ENCODE measurements at places on chromosomes 3 and 15.

DNA sequence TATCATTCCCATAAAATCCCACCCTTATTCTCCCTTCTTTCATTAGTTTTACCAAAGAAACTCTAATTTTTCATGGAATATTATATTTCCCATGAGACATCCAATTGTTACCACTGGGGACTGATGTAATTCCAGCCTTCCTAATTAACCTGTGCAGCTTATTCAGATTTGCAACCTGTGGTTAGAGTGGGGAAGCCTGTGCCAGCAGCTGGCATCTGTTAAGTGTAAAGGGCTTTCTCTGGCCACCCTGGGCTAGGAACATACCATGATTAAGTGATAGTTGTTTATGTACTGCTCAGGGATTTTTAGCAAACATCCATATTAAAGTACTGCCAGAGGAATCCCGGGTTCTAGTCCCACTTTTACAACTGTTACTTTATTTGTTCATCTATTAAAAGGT, 78.2 kb downstream of the TPRG1 start:
- no peak for DNase-seq

- no peak for DNase-seq
Observed at GRCh38 chr15:55221090-55222011, 24.6 kb upstream of the RSL24D1 start.

GRCh38 chr3:160454995-160455394, 5.4 kb upstream of the TRIM59 start:
- no peak for DNase-seq

DNA sequence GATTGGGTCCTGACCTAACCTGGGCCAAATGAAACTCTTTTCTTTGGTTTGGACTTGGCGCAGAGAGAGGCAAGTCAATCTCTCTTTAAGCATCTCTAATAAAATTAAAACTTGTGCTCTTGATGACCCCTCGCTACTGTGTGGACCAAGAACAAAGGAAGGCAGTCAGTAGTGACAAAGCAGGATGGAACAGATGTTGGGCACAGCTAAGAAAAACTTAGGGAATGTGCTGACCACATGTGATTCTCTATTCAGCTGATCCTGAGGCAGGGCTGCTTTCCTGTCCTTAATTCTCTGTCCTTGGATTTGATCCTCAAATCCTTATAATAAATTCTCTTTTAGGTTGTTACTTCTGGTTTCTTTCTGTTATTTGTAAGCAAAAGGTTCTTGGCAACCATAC, 259.9 kb downstream of the ZIC1 start:
- DNase-seq, result no peak

DNA sequence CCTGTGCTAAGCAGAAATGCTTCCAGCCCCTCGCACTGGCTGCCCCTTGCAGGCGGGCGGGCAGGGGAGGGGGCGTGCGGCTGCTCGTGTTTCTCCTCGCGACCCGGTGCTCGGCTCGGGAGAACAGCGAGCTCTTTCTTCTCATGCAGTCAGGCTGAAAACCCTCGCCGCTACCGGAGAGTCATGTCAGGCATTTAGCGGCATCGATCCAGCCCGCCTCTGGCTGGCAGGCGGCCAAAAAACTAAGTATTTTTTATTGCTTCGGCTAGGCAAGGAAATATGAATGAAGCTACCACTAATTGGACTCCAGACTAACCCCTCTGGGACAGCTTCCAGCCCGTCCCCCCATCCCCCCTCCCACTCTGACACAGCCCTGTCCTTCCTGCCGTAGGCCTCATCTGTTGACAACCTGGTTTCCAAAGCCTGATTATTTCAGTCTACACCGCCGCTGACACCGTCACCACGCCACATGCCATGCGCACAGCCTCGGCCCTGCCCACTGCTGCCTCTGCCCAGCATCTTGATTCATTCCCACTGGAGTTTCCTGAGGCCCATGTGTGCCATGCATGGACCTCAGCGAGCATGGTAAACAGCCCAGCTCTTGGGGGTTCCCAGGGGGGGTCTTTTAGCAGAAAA, 35.3 kb downstream of the TLE3 start:
- no peak for DNase-seq

DNA sequence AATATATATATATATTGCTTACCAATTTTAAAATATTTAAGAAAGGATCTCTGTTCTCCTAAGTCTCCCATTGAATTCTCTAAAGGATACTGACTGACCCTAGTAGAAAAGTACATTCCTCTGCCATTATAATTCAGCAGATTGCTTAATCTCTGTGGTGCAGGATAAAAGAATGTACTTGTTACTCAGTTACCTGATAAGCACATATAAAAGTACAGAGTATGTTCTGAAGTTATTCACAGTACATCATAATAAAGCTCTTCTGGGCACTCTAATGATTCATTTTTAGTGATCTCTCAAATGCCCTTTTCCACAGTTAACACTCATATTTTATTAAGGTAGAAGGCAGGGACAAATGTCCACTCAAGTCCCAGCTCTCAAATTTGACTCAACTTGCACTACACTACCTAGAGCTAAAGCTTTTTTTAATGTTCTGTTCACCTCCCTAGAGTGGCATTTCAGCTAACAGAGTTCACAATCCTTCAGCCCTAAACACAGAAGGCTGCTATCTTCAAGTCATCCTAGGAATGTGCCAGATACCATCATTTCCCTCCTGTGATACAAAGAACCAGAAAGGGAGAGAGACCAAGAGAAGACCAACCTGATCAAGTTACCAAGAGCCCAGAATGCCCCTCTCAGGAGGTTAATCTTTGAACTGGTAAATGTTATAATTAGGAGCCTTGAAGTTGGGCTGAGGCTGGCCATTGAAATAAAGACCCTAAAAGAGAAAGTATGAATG, 53.3 kb downstream of the MEIS2 start:
- DNase-seq, result no peak

GRCh38 chr15:40157778-40158447, 3.0 kb upstream of the BUB1B start:
- no peak for DNase-seq

DNA sequence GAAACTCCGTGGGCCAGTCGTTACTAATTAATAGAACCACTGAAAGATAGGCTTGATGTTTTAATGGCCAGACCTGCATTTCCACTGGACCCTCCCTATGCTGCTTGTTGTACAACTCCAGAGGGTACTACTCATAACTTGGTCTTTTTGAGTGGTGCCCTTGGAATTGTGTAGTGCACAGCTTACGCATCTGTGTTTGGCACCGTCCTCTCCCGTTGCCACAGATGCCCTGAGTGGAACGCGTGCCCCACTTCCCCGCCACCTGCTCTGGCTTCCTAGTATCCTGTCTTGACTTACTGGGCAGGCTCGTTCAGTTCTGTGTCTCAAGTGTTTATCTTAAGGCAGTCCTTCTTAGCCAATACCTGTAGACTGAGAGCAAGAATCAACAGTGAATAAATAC, 78.7 kb downstream of the USP13 start:
- no peak for DNase-seq

DNA sequence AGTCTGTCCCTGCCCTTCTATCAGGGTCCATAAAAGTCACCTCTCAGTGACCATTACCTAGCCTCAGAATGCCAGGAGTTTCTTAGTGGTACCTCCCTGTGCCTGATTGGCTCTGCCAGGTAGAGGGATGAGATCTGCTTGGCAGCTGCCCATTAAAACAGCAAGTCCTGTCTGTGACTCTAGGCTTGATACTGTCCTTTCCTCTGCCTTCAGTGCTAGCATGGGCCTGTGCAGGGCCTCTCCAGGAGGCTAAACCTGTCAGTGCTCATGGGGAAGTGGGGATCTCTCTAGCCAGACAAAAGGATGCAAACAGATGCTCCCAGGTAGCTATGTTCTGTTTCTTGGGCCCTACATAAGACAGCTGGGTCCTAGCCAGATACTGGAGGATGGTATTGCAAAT, 10.0 kb upstream of the MANF start:
- DNase-seq, result no peak

GRCh38 chr3:59450946-59451763, 401.3 kb upstream of the CFAP20DC start:
- DNase-seq, result peak; percentile 24

- DNase-seq, result no peak
Observed at GRCh38 chr3:141123677-141124410, 72.7 kb downstream of the SPSB4 start.

GRCh38 chr15:68553314-68553993, 25.3 kb upstream of the CORO2B start:
- no peak for DNase-seq

DNA sequence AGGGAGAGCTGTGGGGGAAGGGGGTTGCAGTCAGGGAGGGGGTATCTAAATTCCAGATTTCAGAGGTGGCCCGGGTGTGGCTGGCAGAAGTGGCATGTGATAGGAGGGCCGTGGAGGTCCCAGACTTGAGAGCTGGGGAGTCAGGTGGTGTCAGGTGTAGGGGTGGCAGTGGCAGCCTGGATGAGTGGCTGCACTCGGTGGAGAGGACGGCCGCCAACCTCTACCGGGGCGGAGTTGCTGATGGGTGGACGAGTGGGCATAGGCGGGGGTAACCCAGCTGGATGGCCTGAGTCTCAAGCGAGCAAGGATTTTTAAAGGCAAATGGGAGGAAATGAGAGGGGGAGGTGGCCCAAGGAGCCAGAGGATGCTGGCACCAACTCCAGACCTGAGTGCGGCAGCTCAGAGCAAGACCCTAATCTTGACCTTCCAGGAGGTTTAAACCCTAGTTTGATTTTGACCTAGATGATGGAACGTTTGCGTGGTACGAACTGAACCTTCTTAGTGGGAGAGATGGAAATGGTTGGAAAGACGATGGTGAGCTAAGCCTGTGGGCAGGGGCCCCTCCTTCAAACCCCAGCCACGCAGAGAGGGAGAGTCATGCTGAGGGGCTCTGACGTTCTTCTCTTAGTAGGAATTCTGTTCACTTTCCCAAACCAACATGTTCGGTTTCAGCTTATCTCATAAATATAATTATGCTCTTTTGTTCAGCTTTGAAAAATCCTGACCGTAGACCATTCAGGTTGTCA, 8.0 kb downstream of the TRAK1 start:
- no peak for DNase-seq

- no peak for DNase-seq
Observed at GRCh38 chr3:102248981-102249705, 185.7 kb upstream of the ZPLD1 start.

DNA sequence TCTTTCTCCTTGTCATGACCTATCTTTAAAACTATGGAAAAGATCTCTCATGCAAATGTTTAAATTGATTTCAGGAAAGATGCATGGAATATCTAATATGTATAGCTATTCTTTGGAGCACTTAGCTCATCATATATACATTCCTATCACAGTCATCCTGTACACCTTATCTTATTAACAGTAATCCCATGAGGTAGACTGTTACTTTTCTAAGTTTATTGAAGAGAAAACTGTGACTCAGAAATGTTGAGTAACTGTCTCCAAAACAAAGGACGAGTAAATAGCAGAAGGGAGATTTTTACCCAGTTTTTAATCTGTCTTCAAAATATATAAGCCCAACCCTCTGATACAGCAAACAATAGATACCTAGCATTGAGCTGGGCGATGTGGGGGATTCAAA, 308.3 kb downstream of the GAP43 start:
- DNase-seq, result no peak

GRCh38 chr3:133532951-133533350, 40.5 kb upstream of the CDV3 start:
- DNase-seq, result no peak

- no peak for DNase-seq
Observed at GRCh38 chr3:138197058-138197457, 10.0 kb downstream of the ARMC8 start.

DNA sequence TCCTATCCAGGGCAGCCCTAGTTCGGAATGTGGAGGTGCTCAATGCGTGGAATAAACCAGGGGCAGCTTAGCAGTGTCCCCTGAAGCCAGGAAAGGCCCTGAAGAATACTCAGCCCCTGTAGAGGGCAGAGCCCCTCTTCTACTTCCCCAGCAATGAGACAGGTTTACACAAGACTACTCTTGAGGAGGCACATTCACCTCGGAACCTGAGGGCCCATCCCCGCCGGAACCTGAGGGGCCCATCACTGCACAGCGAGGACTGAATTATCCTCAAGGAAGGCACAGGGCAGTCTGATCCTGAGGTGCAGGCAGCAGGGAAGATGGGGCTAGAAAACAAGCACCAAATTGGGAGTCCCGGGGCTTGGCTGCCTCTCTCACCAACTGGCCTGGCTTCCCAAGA, 22.2 kb downstream of the CCDC13 start:
- DNase-seq, result no peak

DNA sequence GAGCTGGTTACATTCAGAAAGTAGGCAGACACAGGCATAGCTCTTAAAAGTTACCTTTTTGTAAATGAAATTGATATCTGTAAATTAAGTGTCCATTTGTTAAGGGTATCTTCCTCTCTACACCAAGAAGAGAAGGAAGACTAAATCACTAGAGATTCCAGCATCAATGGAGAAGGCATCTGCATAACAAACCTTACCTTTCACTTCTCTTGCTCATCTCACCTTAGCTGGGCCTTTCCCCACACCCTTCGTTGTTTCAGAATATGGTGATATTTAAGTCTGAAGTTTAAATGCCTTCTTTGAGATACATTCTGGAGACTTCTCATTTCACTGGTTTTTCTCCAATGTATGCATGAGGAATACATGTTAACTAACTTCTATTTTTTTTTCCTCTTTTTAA, 54.5 kb upstream of the TGFBR2 start:
- no peak for DNase-seq

DNA sequence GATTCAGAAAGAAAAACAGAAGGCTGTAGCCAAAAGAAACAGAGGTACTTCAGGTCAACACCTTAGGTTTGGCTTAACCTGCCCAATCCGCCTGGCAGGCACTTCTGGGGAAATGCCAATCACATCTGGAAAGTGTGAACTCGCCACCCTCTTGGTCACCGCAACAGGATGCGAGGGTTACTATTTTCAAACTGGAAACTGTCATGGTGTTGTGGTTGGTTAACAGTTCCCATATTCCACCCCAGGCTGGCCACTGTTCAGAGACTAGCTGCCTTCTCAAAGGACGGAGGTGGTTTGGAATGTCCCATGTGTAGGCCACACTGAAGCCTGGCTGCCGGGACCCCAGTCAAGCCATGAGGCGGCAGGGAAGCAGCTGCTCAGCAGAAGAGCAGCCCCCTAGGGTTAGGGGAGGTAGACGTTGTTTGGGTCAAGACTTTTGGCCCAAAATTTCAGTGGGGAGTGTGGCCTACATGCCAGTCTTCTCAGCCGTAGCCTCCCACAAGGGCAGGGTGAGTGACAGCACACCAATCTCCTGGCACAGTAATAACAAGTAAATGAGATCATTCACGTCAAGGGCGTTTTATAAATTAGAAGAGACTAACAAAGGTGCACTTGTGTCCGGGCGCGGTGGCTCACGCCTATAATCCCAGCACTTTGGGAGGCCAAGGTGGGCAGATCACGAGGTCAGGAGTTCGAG, 54.6 kb downstream of the UMPS start:
- no peak for DNase-seq

- no peak for DNase-seq
Observed at GRCh38 chr3:16721494-16721893, 116.3 kb upstream of the DAZL start.
